Caco-2 (cell line): ENCODE measurements at places on chromosomes 7 and 10. TPM values are rescaled to one million over a fixed set of nuclear protein-coding genes. Genes with fewer than 3 reads are reported as not detected.

- DNase-seq: no peak
These were observed 218.2 kb downstream of the CCDC3 start for GRCh38 chr10:12783293-12783692.

DNA sequence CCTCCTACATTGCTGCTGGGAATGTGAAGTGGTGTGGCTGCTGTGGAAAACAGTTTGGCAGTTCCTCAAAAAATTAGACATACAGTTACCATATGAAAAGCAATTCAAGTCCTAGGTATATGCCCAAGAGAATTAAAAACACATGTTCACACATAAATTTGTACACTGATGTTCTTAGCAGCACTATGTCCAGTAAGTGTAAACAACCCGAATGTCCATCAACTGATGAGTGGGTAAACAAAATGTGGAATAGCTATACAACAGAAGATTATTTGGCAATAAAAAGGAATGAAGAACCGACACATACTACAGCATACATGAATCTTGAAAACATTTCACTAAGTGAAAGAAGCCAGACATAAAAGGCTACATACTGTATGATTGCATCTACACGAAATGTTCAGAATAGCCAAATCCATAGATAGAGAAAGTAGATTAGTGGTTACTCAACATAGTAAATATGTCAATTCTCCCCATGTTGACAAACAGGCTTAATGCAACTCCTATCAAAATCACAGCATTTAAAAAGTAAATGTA lies 17.2 kb downstream of the CEP41 start:
- DNase-seq: no peak

DNA sequence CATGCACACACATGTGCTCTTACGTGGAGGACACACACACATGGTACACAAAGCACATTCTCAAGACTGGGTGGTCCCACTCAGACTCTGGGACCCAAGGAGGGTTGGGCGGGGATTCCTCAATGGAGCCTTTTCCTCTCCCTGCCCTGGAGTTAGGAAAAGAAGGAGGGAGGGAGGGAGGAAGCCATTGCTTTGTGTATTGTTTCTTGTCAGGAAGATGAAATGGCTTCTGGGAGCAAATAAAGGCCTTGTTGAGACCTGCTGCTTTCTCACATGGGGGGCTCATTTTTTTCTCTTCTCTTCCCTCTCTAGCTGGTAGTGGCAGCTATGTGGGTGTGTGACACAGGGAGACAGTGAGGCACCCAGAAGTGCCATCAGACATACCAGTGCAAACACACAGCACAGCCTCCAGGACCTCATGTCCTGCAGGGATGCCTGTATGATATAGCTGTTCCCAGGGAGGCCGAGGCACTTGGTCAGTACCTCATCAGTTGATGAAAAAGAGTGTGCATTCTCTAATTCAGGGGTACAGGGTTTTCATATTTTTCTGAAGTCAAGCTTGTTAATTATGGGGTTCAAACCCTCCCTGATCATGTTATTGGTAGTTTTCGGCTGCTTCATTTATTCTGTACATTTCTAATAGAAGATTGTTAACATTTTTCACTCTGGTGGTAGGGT lies 5.7 kb downstream of the AQP1 start:
- no peak for DNase-seq

- peak; percentile 62 for DNase-seq
These were observed 1.6 kb downstream of the HOXA3 start for GRCh38 chr7:27150568-27151340.

DNA sequence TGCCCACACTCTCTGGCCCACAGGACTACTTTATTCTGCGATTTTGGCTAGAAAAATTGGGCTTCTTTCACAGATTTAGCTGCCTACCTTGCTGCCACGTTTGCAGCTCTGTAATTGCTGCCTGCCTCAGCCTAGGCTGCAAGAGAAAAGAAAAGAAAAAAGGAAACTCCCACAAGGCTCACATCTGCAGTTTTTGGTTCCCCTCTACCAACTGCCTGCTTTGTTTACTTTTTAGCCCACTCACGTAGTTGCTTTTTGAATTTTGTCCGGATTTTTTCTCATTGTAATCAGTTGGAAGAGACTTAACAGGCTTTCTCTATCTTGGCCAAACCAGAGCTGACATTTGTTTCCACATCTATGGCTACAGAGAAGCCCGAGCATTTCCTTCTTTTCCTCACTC lies 24.3 kb downstream of the SUN3 start:
- no peak for DNase-seq

DNA sequence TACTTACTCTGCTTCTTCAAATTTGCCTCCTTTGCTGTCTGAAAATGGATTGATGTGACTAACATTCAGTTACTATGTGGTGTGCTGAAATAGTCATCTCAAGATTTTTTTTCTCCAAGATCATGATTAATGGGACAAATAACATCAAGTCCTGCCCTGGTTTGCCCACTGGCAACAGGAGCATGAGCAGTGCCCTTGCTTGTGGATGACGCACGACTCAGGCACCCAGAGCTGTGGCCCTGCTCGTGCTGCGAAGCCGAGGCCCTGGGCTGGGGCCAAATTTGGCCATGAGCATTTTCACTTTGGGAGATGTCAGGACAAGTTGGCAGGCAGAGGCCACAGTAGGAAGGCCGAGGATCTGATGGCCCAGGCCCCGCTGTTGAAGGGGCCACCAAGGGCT lies 239.8 kb upstream of the IGFBP3 start:
- no peak for DNase-seq

DNA sequence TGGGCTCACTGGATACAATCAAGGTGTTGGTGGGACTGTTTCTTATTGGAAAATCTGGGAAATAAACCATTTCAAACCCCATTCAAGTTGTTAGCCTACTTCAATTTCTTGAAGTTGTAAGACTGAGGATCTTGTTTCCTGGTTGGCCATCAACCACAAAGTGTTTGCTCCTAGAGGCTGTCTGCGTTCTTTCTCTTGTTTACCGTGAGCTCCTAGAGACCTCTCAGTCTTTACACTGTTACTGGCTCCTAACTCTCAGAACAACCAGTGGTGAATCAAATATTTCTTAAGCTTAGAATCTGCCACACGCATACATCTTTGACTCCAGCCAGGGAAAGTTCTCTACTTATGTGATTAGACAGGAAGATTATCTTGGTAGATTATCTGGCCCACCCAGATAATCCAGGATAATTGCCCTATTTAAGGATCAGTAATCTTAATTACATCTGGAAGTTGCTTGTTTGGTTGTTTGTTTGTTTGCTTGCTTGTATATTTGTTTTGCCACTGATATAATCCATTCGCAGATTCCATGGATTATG lies 798.7 kb downstream of the IPMK start:
- no peak for DNase-seq

DNA sequence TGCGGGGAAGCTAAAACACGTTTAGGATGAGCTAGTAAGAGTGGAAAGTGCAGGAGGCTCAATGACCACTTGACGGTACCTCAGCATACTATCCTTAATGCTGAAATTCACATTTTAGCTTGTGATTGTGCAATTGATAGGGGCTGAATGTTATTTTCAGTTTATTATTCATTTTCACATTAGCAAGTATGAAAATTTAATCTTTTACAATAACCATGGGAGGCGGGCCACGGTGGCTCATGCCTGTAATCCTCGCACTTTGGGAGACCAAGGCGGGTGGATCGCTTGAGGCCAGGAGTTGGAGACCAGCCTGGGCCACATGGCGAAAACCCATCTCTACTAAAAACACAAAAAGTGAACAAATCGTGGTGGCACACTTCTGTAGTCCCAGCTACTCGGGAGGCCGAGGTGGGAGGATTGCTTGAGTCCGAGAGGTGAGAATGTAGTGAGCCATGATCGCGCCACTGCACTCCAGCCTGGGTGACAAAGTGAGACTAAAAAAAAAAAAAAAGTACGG lies 22.0 kb upstream of the ANLN start:
- no peak for DNase-seq

- no peak for DNase-seq
These were observed 54.2 kb upstream of the CDCA7L start for GRCh38 chr7:21999896-22000295.

GRCh38 chr7:30164567-30164966 lies 29.8 kb downstream of the MTURN start:
- DNase-seq: no peak

GRCh38 chr10:60276232-60276631 lies 113.4 kb downstream of the ANK3 start:
- no peak for DNase-seq

DNA sequence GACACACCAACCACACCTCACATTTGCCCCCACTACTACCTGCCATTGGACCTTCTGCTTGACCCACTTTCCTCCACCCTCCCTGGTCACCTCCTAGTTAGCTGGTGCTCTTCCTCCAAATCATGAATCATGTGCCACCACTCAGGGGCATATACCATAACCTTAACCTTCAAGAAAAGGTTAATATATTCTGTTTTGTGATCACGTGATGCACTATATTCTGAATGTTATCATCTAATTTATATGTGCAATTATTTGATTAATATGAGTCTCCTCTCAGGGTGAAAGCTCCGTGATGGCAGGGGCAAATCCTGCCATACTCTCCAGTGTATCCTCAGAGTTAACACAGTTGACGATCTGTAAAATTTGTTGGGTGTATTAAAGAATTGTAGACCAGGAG lies 635.5 kb downstream of the XPNPEP1 start:
- DNase-seq: no peak

DNA sequence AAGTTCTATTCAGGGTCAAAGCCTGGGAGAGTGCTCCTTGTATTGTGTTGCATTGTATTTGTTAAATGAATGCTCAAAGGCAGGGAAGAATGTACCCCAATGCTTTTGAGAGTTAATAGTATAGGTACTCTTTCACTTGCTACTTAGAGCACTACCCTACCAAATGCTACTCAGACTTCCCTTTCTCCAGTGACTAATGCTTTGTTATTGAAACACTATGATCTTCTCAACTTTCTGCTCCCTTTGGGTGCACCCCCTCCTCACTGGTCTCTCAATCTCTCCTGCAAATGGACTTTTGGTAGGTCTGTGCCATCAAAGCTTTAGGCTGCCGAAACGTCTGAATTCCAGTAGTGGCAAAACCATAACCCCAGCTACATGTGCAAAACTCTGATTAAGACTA lies 177.7 kb upstream of the AHR start:
- DNase-seq: no peak

DNA sequence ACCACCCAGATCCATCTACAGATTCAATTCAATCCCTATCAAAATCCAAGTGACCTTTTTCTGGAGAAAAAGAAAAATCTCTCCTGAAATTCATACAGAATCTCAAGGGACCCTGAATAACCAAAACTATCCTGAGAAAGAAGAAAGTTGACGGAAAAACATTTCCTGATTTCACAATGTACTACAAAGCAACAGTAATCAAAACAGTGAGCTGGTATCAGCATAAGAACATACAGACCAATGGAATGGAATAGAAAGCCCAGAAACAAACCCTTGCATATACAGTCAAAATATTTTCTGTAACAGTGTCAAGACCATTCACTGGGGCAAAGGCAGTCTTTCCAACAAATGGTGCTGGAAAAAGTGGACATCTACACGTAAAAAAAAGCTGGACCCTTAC lies 89.9 kb downstream of the JMJD1C start:
- DNase-seq: no peak

DNA sequence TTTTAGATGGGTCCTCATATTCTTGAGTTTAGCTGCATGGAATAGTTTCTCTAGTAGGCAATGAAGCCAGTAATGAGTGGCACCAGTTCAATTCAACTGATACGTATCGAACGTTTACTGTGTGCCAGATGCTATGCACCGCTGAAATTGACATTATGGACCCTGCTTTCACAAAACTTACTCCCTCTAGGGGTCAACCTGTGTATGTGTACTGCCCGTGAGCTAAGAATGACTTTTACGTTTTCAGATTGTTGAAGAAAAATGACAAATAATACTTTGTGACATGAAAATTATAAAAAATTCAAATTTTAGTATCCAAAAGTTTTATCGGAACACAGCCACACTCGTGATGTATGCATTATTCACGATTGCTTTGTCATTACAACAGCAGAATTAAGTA lies 95.5 kb downstream of the ZMYND11 start:
- DNase-seq: peak; percentile 34

- DNase-seq: no peak
These were observed 22.4 kb upstream of the FAM180A start for GRCh38 chr7:135771051-135771450.

DNA sequence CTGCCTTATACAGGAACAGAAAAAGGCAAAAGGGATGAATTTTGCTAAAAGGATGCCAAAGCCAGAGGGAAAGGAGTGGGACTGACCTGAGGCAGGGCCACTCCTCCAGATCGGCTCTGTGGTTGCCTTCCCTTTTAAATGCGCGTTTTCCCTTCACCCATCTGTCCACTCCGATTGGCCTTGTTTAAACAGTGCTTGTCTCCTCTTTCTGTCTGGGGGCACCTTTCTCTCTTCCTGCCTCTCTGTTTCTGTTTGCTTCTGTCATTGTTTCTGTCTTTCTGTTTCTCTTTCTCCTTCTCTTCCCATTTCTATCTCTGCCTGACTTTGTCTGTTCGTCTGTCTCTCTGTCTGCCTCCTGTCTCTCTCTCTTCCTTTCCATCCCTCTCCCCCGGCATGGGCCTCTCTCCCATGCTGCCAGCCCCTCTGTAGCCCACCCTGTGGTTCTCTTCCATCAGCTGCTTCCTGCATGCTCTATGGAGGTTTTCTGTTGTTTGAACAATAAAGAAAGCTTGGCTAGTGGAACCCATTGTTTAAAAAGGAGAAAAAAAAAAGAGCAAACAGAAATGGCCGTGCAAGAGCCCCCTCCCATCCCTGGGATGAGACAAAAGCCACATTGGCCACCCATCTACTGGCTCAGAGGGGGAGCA lies 29.5 kb upstream of the HSPB1 start:
- no peak for DNase-seq

DNA sequence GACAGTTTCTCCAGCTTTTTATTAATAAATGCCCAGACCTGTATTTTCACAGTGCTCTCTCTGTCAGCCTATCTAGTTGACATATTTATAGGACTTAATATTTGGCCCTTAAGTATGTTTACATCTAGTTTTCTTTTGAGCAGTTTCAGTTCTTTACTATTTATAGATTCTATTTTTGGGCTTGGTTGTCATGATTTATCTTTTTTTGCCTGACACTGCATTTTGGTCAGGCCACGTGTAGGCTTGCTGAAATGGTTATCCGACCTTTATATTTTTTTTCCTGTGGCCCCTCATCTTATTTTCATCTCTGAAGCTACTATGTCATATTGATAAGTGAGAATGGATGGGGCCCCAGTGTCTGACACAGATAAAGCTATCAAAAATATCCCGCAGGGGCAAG lies 515.4 kb upstream of the FZD8 start:
- no peak for DNase-seq

- no peak for DNase-seq
These were observed 24.7 kb downstream of the CELF2 start for GRCh38 chr10:11042357-11042756.

- DNase-seq: no peak
These were observed 13.5 kb upstream of the STK17A start for GRCh38 chr7:43569424-43569823.

Gene FBXL13
- 0.37 and 0.43 TPM in 2 replicates for total RNA-seq

Gene MRPS16
- 191 and 194 TPM in 2 replicates for total RNA-seq

Gene MTPN
- total RNA-seq: 136 and 138 TPM in 2 replicates

Gene LEP
- total RNA-seq: not detected in 2 replicates
